ENCODE measurements at places on chromosomes 7 and 10.

DNA sequence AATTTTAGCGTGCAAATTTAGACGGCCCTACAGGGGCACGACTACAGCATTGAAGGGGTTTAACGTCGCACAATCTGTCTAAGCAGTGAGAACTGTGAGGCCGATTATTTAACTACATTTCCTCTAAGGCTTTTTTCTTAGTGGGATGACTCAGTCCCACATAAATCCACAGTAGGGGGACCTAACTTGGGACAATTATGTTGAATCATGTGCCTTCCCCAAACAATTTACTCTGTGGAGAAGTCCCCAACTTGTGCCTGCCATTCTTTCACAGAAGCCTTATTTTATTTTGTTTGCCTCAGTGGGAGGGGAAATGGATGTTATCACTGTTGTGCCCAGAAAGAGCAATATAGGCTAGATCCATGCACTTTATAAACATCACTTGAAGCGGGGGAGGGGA is 80.3 kb upstream of the CDCA7L start:
- no peak for DNase-seq

GRCh38 chr10:90222372-90222771 is 521.0 kb downstream of the KIF20B start:
- DNase-seq, result no peak

- no peak for DNase-seq
These were observed 5.4 kb downstream of the TBATA start for GRCh38 chr10:70779511-70780369.

GRCh38 chr7:7018290-7018689 is 164.1 kb upstream of the C1GALT1 start:
- DNase-seq, result no peak

- DNase-seq, result no peak
These were observed 237.0 kb upstream of the SEMA3C start for GRCh38 chr7:81155654-81156373.

GRCh38 chr10:104246976-104247375 is 7.7 kb upstream of the GSTO1 start:
- DNase-seq, result no peak

DNA sequence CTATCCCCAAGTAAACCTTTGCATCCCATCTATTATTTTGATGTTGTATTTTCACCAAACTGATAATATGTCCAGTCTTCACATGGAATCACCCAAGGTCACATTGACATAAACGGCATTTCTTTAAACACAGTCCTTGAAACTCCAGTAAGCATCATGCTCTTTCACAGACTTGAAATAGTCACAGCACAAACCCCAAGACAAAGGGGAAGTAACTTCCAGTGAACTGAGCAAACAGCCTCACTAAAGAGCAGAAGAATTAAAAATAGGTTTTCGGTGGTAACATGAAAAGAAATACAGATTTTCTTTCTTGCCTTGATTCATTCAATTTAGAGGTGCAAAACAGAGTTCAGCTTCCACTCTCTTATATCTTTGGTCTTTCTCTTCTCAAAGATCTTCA is 253.7 kb downstream of the SFMBT2 start:
- DNase-seq, result no peak

DNA sequence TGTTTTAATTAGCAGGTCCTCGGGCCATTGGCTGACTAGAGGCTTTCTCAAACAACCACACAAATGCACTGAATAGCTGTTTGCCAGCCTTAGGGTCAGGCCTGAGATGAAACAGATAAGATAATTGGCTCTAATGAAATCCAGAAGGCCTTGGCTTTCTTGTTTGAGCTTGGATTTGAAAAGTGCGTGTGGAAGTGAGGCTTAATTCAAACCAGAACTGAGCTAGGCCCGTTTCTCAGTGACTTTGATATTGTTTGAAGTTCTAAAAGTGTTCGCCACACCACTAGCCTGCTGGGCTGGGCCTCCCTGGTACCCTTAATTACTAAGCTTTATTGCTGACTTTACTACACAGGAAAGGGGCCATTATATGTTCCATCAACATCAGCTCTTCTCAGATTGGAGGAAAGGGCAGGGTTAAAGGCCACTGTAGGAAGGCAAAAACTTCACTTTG is 270.6 kb downstream of the TWIST1 start:
- no peak for DNase-seq

DNA sequence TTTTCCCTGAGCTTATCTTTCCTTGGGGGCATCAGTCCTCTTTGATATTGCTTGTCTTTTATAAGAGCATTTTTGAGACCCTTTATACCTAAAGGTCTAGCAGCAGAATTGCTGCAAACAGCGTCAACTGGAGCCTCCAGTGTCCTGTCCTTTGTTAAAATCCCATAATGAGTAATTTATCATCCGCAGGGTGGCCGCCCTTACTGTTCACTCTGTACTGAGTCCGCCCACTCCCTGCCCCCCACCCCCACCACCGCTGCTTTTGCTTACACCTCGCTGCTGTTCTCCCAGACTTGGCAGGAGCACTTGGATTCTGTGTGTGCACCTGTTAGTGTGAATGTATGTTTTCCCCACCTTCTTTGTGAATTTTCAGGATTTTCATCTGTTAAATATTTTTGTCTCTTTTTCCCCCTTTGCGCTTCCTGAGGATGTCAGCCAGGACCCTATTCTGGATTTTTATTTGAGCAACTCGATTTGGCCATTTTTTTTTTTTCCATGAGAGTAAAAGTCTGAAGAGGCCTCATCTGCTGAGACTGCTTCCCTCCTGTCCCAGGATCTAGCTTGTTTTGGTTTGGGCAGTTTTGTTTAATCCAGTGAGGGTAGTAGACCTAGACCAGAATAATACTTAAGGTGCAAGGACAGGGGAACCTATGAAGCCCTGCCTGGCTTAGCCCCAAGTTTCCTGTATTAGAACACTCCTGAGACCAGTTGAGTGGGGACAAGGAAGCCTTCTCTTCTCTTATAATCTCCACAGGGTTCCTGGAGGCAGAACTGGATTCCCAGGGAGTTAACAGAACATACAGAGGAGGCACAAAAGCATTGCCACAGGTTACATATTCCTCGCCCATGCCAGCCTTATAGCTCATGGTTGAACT is 8.2 kb downstream of the AGFG2 start:
- DNase-seq, result no peak

GRCh38 chr10:113247050-113247449 is 297.0 kb downstream of the TCF7L2 start:
- DNase-seq, result no peak

- no peak for DNase-seq
These were observed 64.9 kb downstream of the PLXNA4 start for GRCh38 chr7:132511387-132511786.

DNA sequence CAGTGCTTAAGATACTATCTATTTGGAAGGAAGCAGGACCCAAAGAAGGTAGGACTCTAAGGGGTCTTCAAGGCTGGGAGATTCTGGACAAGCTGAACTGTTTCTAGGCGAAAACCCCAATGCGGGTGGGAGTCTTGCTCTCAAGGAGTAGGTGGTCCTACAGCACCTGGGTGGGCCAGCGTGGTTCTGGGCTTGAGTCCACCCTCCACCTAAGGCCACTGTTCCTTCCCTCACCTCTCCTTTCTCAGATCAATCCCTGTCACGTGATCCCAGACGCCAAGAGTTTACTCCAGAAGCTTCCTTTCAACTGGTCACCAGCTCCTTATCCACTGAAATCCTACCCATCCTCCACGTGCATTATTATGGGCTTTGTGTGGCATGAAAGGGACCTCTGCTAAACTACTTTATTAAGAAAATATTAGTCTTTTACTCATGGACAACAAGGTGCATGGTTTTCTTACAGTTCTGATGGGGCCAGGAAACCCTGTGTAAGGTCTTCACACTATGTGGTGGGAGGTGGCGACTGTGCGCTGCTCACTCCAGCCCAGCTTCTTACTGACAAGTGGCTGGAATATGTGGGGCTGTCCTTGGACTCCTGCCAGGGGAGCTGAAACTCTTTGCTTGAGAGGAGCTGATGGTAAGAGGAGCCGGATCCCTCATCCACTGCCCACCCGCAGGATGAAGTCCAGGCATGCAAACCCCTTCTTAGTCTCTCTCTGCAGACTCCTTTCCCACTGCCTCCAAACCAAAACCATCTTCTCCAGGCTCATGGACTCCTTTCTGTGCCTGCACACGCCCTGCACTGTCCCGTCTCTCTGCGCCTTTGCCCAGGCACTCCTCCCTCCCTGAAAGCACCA is 1.6 kb downstream of the ZNF746 start:
- DNase-seq, result no peak

GRCh38 chr7:88458279-88458678 is 151.6 kb upstream of the STEAP4 start:
- DNase-seq, result no peak

DNA sequence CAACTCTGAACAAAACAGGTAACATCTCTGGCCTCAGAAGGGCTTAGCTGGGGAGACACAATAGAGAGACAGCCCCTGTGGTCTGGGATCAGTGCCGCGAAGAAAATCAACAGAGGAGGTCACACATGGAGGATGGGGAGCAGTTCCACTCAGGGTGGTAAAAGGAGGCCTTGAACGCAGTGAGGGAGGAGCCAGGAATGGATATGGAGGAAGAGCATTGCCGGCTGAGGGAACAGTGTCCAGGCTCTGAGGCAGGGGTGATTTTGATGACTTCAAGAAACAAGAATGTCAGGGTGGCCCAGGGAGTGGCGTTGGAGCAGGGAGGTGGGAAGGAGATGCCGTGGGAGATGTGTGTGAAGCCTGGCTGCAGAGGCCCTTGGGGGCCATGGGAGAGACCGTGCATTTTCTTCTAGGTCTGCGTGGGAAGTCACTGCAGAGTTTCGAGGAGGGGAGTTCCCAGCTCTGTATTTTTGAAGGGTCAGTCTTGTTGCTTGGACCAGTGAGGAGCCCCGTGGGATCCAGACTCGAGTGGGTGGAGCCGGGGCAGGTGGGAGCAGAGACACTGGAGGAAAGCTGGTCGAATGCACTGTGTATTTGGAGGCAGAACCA is 35.7 kb upstream of the SH2D4B start:
- no peak for DNase-seq

GRCh38 chr7:108660465-108660864 is 90.8 kb downstream of the DNAJB9 start:
- DNase-seq, result no peak

GRCh38 chr7:32941681-32942414 is 15.4 kb upstream of the FKBP9 start:
- no peak for DNase-seq

DNA sequence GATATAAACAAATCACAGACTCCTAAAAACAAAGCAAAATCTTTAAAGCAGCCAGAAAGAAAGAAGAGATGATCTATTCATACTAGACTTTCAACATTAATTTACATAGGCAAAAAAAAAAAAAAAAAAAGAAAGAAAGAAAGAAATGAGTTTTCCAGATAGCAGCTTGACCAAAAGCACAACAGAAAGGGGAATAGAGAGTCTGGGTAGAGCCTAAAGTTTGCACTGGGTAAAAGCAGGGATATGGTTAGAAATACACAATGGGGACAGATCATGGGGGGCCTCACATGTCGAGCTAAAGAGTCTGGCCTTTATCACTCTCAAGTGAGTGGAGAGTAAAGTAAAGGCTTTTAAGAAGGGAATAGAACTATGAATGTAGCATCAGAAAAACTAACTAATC is 169.8 kb downstream of the SGMS1 start:
- DNase-seq, result no peak

- no peak for DNase-seq
These were observed 34.1 kb upstream of the NUB1 start for GRCh38 chr7:151307536-151307935.

GRCh38 chr7:107932805-107933204 is 41.8 kb downstream of the DLD start:
- no peak for DNase-seq

DNA sequence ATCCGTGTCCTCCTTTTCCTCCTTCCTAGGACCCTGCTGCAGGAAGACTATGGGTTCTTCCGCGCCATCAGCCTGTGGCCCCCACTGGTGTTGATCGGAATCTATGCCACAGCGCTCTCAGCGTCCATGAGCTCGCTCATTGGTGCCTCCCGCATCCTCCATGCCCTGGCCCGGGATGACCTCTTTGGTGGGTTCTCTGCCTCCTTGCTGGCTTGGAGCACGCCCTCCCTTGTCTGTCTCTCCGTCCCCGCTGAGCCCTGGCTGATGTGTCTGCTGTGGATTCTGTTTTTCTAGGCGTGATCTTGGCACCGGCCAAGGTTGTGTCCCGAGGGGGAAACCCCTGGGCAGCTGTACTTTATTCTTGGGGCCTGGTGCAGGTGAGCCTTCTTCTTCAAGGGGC is 7.3 kb upstream of the TRIP6 start:
- no peak for DNase-seq

DNA sequence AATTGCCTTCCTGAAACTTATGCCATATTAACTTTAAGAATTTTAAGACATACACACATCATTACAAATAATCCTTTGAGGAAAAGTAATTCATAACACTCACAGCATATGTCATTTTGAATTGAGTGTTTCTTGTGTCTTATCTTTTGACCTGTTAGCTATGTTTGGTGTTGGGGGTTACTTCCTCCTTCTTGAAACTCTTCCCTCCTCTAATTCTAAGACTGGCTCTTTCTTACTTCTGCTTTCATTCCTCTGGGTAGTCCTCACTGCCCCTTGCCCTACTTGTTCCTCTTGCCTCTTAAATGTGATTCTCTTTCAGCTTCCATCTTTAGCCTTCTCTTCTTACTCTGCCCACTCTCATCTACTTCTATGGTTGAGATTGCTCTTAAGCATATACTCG is 28.3 kb upstream of the PIP4K2A start:
- DNase-seq, result no peak

DNA sequence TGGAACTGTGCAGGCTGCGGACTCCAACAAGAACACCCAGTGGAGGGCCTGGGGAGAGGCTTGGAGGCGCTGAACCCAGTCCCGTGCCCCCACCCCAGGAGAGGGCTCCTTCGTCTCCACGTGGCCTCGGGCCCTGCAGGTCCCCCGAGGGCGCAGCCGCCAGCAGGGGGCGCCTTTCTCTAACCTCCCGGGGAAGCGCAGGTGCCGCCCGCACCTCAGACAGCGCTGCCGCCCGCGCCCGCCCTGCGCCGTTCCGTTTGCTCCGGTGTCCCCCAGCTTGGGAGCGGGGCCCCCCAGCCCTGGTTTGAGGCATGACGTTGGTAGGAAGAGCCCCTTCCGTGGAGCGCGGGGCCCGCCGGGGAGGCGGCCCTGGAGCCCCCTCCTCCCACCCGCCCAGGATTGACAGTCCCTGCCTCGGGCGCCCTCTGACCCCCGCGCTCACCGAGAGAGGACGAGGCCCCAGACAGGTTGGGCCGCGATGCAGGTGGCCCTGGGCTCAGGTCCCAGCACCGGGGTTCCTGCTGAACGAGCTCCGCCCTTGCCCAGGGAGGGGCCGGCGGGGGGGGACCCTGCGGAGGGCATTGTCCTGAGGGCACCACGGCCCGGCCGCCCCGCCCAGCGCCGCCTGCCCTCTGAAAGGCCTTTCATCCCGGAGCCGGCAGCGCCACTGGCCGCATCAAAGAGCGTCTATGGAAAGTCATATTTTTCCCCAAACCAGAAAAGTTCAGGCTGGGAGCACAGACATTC is 42.8 kb downstream of the FOXL3 start:
- DNase-seq, result peak; percentile 66

- no peak for DNase-seq
These were observed 262.0 kb downstream of the ADRA2A start for GRCh38 chr10:111338805-111339204.

All from central memory CD8-positive, alpha-beta T cell (primary cell).